ENCODE measurements at places on chromosomes 6 and 20.
A peak's percentile ranks its signal among the peaks of the same experiment; 100 is the strongest.

- no peak for DNase-seq
These were observed 3.5 kb downstream of the NUP153 start for GRCh38 chr6:17703256-17703694.

DNA sequence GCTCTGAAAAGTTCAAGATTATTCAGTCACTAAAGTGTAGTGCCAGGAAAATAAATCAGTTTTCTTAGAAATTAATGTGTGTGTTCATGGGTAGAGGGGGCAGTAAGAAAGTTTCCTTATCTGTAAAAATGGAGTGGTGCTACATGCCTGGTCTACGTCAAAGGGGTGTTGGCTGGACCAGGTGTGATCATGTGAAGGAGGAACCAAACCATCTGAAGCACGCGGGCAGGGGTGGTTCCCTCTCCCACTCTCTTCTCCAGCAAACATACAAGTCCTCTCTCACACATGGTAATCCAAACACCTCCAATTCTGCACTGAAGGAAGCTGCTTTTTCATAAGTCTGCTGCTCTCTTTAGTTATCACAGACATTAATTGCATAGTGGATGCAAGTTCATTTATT, 63.1 kb downstream of the CLIC5 start:
- DNase-seq: no peak

- no peak for DNase-seq
These were observed 38.4 kb downstream of the CDC5L start for GRCh38 chr6:44425951-44426350.

- DNase-seq: no peak
These were observed 10.3 kb upstream of the MAPK13 start for GRCh38 chr6:36120018-36120417.

DNA sequence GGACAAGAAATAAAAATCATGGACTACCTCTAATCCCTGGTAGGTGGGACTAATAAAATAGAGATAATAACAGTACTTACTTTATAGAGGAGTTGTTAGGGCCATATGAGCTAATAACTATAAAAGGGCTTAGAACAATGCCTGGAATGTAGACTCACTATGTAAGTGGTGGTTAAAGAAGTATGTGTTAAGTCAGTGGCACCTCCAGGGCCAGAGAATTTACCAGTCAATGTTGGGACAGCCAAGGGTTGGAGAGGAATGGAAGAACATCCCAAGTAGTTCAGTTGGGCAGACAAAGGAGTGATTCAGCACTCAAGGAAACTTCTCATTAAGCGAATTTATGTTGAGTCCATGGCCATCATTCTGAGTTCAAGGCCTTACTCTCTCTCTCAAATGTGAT, 116.8 kb downstream of the OTOR start:
- no peak for DNase-seq

DNA sequence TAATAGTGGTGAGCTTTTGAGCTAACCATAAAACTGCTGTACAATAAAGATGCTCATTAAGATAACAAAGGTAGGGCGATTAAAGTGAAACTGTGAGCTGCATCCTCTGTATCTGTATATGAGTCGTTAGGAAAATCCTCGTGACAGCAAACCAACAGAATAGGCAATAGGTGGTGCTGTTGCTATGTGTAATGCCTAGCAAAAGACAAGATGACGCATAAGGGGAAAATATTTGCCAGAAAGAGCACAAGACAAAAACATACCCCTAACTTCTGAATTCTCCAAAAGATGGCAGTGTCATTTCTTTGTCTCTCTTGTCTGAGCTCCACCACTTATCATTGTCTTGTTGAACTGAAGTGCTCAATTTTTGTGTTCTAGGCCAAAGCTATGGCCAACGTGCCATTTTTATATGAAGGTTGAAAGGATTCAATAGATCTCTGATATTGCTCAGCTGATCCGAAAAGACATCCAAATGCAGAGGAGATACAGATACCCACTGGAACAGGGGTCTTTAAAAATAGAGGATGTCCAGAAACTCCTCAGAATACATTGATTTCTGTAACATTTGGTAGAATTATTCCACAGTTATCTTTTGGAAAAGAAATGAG, 56.3 kb upstream of the ANKEF1 start:
- DNase-seq: peak; percentile 50

- no peak for DNase-seq
These were observed 204.5 kb upstream of the TAB2 start for GRCh38 chr6:149112976-149113375.

GRCh38 chr6:82458705-82459104, 95.1 kb downstream of the TPBG start:
- no peak for DNase-seq

GRCh38 chr6:11226005-11226404, 6.5 kb downstream of the NEDD9 start:
- no peak for DNase-seq

DNA sequence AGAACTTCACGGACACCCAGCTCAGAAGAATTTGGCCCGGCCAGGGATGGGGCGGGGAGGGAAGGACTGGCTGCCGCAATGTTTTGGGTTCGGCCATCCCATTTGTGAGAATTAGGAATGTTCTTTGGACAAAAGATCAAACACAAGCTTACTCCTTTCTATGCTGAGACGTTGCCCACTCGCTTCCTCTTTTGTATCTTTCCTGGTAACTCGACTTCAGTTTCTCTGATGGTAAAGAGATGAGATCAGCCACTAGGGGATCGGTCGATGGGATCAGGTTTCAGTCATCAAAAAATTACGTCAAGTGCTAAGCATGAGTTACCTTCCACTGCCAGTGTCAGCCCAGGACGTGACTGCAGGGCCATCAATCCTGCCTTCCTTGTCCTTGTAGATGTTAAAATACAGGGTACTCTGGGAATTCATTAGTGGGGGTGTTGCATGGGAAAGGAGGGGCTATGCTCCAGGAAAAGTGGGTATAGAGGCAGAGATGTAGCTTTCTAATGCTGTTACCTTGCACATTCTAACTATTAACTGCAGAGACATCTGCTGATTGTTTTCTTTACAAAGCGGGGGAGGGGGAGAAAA, 190.2 kb downstream of the TSHZ2 start:
- DNase-seq: peak; percentile 55

DNA sequence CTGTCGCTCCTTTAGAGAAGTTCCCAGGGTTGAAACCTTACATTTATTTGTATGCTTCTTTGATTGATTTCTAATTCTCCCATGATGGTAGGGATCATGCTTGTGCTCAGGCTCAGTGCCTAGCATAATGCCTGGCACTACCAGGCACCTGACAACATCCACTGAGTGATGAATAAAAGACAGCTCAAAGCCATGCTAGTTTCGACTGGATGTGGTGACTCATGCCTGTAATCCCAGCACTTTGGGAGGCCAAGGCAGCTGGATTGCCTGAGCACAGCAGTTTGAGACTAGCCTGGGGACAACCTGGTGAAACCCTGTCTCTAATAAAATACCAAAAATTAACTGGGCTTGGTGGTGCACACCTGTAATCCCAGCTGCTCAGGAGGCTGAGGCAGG, 11.6 kb upstream of the CD164 start:
- no peak for DNase-seq

DNA sequence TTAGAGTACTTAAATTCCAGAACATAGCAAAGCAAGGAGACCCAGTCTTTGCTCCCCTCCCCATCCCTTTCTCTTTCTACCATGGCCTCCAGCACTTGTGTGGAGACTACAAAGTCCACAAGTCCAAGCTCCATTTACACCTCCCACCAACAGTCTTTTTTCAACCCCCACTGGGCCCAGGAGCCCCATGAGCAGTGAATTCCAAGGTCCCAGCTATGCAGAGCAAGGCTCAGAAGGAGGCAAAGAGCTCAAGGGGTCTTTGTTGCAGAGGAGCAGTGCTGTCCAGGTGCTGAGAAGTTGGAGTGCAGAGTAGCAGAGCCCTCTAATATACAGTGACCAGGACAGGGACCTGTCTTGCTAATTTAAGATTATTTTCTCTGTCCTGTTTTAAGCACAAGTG, 9.0 kb downstream of the PAK5 start:
- DNase-seq: peak; percentile 20

- DNase-seq: no peak
These were observed 19.5 kb downstream of the ADNP start for GRCh38 chr20:50911716-50912115.

GRCh38 chr6:88179692-88180091, 13.5 kb upstream of the CNR1 start:
- DNase-seq: no peak

- no peak for DNase-seq
These were observed 132.5 kb downstream of the PREX1 start for GRCh38 chr20:48695255-48695654.

GRCh38 chr6:4451081-4451480, 315.7 kb upstream of the ECI2 start:
- no peak for DNase-seq

DNA sequence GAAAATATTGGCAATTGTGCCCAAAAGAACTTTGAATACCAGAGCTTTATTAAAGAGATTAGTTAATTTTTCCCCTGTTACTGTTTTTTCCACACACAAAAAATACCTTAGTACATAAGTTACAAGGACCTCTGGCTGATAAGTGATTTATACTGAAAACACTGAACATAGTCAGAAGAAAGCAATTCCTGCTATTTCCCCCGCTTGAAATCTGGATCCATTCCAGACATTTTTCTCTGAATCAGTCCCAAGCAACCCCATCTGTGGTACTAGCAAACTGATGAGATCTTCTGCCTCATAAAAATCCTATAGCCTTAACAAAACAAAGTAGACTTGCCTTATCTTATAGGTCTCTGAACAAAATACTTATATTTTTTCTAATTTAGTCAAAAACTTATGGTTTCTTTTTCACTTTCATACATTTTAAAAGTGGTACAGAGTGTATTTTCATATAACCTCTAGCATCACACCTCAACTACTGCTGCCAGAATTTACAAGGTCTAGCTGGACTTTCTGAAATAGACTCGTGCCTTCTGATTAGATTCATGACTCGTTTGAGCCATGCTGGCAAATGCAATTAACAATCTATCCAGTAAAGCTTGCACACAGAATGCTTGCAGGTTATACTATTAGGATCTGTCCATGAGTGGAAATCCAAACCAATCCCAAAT, 111.9 kb downstream of the TBX18 start:
- DNase-seq: no peak

DNA sequence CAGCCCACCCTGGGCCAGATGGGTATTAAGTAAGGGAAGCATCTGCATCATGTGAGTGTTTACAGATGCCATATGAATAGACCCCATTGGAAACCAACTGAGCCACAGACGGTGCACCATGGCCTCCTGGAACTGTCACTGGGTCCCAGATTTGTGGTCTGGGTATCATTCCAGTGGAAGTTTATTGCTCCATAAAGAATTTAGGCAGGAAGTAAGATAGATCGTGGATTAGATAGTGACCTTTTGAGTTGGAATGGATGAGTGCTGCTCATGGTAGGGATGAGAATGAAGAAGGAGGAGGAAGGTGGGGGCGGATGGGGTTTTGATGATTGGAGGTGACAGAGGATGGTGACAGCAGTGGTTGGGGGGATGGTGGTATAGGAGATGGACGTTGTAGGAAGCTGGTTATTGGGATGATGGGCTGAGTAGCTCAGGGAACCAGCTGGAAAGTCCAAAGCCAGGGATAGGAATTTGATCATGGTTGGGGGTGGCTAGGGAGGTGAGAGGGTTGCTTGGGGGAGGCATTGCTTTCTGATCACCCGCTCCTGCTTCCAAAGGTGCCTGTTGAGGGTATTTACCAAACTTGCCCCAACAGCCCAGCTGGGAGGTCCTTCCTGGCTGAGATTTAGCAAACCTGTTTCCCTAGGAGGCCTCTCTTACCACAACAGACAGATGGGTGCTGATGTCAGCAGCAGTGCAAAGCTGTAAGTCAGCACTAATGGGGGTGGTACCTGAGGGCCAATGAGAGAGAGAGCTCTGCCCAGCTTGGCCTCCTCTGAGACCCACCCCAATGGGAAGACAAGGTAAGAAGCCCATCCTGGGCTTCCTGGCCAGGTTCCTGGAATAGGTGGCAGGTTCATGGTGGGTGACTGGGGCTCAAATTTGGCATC, 78.0 kb downstream of the VEGFA start:
- DNase-seq: no peak

DNA sequence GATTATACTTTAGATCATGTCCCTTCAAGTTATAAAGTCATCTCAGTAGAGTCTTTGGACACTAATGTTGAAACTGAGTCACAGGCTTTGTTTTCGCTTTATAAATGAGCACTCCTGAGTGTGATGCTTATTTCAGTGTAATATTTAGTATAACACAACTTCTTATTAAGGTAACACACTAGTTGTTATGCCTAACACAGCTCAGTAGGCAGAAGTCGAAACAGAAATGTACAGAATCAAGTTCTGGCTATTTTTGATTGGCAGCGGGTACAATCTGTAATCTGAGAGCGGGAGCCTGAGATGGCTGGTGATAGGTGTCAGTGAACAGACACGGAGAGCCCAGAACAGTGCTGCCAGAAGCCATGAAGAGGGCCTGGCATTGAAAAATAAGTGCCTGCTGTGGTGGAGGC, 11.4 kb downstream of the HECA start:
- DNase-seq: no peak

DNA sequence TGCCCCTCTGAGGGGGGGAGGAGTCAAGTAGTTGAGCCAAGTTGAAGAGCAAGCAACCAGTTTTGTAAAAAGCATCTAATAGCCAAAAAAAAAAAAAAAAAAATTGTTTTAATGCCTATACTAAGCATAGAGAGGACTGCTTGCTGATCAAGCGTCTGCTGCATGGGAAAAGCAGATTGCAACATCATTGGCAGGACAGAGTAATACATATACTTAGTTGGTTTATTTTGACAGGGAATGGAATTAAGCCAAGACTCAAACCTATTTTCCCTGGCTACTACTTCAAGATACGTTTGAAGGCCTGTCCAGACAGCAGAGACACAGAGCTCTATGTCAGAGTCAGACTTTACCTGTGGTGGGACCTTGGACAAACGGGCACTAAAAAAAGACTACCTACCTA, 120.5 kb downstream of the RTN4IP1 start:
- DNase-seq: no peak

DNA sequence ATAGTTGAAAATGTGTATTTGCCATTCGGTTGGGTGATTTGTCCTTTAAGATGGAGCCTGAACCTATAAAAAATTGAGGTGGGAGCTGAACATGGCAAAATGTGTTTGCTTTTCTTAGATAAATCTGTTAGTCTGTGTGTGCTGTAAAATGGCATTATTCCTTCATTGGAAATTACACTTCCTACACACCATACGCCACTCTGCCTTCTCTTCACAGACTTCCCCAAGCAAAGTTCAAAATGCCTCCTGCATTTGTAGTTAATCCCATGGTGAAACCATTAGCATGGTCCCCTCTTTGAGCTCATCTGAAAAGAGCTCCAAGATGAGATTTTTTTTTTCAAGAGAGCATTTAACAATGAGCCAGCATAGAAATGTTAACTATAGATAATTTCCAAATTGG, 567 bp downstream of the ADTRP start:
- DNase-seq: no peak

GRCh38 chr6:96153775-96154174, 138.0 kb downstream of the FUT9 start:
- DNase-seq: no peak

DNA sequence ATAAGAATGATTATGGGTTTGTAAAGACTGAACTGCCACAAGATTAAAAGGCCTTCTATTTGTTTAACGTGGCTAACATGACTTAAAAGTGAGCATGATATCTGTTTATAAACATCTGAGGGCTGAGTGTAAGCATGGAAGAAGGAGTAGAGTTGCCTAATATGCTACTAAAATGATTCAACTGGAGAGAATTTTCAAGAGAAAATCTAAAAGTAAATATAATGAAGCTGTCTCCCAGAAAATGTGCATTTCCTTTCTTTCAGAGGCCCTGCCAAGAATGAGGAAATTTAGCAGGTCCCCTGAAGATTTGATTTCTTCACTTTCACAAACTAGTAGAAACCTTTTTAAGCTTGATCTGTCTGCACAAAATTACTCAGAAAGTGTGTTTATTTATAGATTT, 4.2 kb upstream of the EYA4 start:
- no peak for DNase-seq

GRCh38 chr20:59786801-59787537, 146.5 kb downstream of the SYCP2 start:
- no peak for DNase-seq

All from iPS DF 6.9 (cell line).